Activated naive CD4-positive, alpha-beta T cell (primary cell): ENCODE measurements at places on chromosomes 1 and 21.

GRCh38 chr1:14015917-14016316 is 315.9 kb downstream of the PRDM2 start:
- no peak for DNase-seq

GRCh38 chr1:151902858-151903257 is 6.5 kb downstream of the THEM4 start:
- DNase-seq, result no peak

DNA sequence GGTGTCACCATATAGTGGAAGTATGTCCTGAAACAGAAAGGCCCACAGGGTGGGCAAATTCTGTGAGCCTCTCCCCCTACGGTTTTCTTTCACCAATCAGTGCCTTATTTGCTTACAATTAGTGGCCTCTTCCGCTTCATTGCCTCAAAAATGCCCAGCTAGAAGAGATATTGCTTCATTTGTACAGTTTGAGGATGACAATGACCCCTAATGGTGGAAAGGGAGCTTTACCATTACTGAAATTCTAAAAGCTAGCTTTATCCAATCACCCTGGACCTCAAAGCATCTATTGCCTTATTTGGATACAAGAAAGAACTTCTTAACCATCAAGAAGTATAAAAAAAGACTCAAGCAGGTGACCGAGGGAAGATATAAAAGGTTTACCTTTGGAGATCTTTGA is 49.6 kb downstream of the LRRC71 start:
- no peak for DNase-seq

- DNase-seq, result no peak
Measured at GRCh38 chr1:202765721-202766120, 42.5 kb downstream of the KDM5B start.

DNA sequence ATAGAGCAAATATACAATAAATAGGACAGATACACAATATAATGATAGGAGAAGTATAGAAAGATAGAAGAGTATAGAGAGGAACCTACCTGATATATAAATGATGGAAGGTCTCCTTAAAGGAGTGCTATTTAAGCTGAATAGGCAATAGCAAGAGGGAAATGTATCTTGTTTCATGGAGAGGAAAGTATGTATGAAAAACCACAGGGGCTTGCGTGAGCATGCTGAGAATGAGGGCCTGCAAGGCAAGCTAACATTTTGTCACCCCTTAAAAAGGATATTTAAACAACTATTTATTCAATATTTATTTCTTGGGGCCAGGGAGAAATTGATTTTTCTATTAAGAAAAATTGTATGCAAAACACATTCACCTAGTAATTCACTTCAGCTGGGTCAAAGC is 150.9 kb upstream of the ZRANB2 start:
- DNase-seq, result no peak

DNA sequence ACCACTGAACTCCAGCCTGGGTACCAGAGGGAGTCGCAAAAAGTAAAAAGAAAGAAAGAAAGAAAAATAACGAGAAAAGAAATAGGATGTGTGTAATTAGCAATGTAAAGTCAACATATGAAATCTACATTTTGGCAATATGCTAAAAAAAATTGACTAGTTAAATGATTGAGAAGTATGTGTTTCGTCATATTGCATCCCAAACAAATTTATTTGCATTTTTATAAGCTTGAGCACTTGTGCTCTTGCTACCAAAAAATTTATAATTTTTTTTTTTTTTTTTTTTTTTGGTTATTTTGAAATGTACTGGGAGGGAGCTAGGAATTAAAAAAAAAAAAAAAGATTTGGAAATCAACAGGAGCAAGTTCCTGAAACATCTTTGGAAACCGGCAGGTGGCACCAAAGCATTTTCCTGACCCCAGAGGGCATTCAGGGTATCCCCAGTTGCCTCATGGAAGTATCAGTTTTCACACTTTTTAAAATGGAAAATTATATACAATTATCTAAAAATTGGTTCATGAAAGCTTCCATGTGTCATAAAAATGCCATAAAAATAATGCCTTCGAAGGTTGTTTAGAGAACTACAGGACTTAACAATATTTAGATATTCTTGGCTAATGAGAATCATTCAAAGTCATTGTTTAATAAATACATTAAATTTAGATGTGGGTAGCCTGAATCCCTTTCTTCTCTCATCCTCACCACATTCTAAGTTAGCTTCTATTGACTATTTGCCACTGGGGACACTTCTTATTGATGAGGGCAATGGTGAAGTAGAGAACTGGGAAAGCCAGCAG is 4.8 kb upstream of the HEATR1 start:
- no peak for DNase-seq

DNA sequence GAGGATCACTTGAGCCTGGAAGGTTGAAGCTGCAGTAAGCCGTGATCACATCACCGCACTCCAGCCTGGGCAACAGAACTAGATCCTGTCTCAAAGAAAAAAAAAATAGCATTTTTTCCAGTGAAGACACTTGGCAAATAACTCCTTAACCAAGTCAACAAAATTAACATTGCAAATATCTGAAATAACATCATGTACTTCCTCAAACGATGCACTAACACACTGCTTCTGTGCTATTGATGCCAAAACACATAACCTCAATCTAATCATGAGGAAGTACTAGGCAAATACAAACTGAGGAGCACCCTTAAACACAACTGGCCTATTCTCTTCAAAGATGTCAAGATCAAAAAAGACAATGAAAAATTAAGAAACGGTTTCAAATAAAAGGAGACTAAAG is 32.3 kb downstream of the PABPC4 start:
- DNase-seq, result no peak

DNA sequence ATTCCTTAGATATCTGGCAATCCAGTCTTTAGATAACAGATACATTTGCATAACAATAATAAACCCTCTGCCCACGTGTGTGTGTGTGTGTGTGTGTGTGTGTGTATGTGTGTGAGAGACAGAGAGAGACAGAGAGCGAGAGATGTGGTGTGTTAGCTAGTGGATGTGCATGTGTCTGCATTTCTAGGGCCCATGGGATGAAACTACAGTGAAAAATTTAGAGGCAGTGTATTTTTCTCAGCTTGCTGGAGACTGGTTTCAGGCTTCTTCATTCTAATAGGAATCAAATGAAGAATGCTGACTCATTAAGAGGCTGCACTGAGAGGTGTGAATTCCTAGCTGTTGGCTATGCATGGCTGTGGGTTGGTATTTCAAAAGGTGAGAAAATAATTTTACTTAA is 303.2 kb downstream of the LMX1A start:
- no peak for DNase-seq

DNA sequence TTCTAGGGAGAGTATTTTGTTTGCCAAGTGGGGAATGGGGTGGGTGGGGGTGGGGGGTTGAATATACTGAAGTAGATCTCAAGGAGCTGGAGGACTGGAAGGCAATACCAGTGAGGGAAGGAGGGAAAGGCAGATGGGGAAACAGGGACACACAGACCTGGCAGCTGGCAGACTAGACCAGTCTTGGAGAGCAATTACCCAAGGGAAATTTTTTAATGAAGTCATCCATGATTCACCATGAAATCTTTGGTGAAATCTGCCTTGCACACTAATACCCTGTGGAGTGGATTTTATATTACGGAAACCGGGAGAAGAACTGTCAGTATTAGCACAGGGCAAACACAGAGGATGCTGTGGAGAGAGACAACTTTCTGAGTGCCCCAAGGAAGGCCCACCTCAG is 29.7 kb upstream of the MARK1 start:
- no peak for DNase-seq

GRCh38 chr1:183290628-183291027 is 104.6 kb downstream of the LAMC2 start:
- DNase-seq, result no peak

DNA sequence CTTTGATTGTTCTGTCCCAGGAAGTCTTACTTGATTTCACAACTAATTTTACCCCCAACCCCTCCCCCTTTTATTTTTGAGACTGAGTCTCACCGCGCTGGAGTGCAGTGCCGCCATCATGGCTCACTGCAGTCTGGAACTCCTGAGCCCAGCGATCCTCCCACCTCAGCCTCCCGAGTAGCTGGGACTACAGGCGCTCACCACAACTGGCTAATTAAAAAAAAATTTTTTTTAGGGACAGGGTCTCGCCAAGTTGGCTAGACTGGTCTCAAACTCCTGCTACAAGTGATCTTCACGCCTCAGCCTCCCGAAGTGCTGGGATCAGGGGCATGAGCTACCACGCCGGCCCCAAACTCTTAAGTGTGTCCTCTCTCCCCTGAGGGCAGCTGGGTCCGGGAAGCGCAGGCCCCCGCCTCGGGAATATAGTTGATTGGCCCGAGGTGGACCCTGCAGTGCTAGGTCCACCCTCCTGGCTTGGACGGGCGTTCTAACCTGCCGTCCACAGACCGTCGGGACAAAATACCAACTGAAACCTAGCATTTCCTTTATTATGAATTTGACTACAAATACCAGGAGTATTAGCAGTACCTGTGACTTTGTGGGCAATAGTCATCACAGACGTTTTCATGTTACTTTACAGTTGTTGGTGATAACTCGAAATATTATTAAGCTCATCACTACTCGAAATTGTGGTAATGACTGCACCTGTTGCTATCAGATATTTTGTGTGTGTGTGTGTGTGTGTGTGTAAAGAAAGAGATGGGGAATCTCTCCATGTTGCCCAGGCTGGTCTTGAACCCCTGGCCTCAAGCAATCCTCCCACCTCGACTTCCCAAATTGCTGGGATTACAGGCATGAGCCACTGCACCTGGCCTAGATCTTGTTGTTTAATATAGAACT is 642 bp upstream of the PARP1 start:
- no peak for DNase-seq

DNA sequence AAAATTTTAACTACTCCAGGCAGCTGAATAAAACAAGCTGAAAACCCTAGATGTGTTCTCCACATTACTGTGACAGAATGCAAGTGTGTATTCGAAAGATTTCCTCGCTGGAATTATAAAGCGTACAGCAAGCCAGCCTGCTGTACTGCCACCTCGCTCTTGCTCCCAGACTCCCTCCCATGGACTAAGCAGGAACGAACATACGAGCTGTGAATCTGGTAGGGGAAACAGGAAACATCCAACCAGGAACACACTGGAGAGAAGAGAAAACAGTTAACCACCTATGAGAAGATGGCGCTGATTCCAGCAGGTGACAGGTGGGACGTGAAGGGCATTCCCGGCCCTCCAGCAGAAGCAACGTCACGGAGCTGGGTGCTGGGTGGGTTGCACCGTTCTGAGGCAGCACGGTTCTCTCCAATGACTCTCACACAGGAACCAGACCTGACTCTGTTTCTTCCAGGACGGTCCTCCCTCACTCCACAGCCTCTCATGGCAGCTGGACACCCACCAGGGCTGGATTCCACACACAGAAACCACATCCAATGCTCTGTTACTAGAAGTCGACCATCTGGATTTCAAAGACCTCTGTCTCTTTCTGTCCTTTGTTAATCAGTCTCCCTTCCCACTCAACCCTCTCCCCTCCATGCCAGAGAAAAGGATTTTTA is 219.2 kb downstream of the RERE start:
- DNase-seq, result no peak

GRCh38 chr1:162982364-162982763 is 86.8 kb upstream of the RGS4 start:
- DNase-seq, result no peak

DNA sequence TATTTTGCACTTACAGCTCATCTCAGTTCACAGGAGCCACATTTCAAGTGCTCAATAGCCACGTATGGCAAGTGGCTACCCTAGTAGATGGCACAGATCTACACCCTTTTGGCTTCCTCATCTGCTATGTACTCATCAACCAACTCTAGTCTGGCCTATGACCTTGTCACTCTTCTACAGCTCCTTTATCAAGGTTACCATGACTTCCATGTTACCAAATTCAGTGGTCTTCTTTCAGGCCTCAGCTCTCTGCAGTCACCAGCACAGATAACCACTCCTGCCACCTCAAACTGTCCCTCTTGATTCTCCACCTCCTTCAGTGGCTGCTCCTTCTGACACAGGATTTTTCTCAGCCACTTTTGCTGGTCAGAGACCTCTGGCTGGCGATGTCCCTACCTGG is 11.7 kb upstream of the USP48 start:
- no peak for DNase-seq

DNA sequence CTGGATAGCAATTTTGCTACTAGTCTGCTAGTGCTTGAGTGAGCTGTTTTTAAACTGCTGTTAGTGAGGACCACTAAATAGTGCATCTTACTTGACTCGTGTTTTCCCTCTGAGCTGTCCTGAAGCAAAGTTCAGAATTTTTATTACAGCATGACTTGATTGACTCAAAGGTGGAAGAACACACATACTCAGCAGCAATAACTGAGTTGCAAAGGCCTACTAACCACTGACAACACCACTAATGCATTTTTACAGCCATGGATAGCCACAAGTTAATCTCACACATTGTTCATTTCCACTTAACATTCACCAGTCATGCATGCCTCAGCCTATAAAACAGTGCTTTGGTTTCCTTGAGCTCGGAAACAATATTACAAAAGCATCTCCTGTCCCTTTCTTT is 148.7 kb downstream of the RUNX1 start:
- no peak for DNase-seq

DNA sequence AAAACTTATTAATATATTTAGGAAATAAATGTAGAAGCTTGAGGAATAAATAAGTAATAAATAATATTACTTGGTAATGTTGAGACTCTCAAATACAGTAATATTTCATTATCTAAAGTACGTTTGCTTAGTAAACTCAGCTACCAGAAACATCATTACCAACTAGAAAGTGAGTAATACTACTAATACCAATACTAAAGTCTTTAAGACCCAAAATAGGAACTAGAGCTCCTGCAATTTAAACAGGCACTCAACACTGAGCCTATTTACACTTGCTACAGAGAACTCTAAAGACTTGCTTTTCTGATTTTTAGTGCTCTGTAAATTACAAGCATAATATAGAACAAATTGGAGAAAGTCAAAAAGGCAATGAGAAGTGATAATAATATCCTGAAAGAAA is 13.5 kb upstream of the C1orf105 start:
- no peak for DNase-seq
